Spleen (tissue), 13 donors: ENCODE measurements at places on chromosomes 7 and 10. TPM values are rescaled to one million over a fixed set of nuclear protein-coding genes. Genes with fewer than 3 reads are reported as not detected.

DNA sequence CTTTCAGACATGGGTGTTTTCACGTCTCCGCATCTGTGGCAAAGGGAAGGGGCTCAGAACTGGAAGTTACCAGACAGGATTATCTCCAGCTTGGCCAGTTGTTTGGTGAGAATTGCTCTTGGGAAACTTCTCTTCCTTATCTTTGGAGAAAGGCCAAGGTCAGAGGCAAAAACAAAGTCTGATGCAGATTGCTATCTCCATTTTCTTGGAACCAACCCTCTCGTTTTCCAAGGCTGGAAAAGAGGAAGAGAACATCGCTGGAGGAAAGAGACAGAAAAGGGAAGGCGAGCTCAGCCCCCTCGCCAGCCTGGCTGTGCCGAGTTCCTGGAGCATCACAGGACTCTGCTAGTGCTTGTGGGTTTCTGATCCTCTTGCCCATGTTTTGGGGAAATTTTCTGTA, 396.8 kb upstream of the SHH start:
- no peaks in the 10 kb centered on the region for H3K27me3 ChIP-seq
- no peaks in the 10 kb centered on the region for H3K36me3 ChIP-seq
- H3K4me3 ChIP-seq = no peak overlapping the region
- no peak for DNase-seq
- no peak overlapping the region for H3K27ac ChIP-seq
- no peaks in the 10 kb centered on the region for H3K4me1 ChIP-seq

ARMC3 gene
- total RNA-seq = not detected

DNA sequence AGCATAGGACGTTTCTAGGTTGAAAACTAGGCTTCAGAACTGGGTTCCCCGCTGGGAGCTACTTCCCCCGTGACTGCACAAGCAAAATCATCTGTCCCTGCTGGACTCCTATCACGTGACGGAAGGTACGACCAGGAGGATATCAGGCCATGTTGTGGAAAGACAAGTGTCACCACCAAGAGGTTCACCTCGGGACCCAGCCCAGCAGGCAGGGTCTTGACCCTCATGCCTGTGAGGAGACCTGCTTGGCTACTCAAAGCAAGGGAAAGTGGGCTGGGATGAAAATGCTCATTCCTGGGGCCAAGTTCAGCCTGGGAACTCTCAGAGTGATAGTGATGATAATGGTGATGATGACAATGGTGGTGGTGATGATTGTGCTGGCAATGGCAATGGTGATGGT, 32.3 kb upstream of the DPYSL4 start:
- H3K27ac ChIP-seq = no peak overlapping the region
- no peaks in the 10 kb centered on the region for H3K36me3 ChIP-seq

DNA sequence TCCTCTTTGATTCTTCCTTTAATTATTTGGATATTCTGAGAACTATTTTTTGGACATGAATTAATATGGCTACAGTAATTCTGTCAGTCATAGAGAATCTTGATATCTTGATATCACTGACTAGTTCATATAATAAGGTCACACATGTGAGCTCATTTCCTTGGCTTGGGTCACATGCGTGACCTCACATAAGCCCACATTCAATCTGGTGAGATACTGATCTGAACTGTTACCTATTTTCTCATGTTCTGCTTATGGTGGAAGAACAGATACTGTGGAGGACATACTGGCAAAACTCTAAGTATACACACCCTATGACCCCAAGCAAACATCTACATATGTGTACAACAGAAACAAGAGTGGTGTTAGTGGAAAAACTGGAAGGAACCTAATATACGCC, 44.1 kb downstream of the CUL2 start:
- no peaks in the 10 kb centered on the region for H3K4me1 ChIP-seq
- DNase-seq = no peak
- peaks cover 63% of the 10 kb centered on the region for H3K36me3 ChIP-seq
- H3K4me3 ChIP-seq = no peak overlapping the region
- H3K27me3 ChIP-seq = no peaks in the 10 kb centered on the region

- H3K36me3 ChIP-seq = no peaks in the 10 kb centered on the region
- H3K27me3 ChIP-seq = no peaks in the 10 kb centered on the region
- H3K27ac ChIP-seq = no peak overlapping the region
- DNase-seq = no peak
Observed at GRCh38 chr10:124231168-124232155, 138.1 kb upstream of the CHST15 start.

- H3K27me3 ChIP-seq = no peaks in the 10 kb centered on the region
- H3K27ac ChIP-seq = no peak overlapping the region
- DNase-seq = no peak
Observed at GRCh38 chr10:89266721-89267453, 15.3 kb upstream of the LIPA start.
